Adrenal gland (tissue), 19 donors: ENCODE measurements at places on chromosomes 11 and 22. TPM values are rescaled to one million over a fixed set of nuclear protein-coding genes. Genes with fewer than 3 reads are reported as not detected.

ADAMTS15 gene
- total RNA-seq, result 1.4 TPM

FGF19 gene
- not detected for total RNA-seq

LRRC55 gene
- not detected for total RNA-seq

LDLRAD3 gene
- 9.7 TPM for total RNA-seq

DNA sequence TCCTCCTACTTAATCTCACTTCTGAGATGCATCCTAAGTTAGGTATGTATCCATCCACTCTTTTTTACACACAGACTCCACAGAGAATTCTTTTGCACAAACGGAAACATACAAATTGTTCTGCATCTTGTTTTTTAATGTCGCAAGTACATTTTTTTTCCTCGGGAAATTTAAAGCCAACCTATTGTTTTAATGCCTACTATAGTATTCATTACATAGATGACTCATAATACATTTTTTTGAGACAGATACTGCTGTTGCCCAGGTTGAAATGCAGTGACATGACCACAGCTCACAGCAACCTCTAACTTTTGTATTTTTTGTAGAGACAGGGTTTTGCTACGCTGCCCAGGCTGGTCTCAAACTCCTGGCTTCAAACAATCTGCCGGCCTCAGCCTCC lies 90.8 kb upstream of the TMEM45B start:
- DNase-seq, result no peak

DNA sequence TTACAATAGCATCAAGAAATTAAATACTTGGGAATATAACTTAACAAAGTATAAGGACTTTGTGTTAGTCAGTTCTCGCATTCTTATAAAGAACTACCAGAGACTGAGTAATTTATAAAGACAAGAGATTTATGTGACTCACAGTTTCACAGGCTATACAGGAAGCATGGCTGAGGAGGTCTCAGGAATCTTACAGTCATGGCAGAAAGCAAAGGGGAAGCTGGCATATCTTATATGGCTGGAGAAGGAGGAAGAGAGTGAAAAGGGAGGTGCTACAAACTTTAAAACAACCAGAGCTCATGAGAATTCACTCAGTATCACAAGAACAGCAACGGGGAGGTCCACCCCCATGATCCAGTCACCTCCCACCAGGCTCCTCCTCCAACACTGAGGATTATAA lies 32.0 kb upstream of the CCDC134 start:
- DNase-seq, result no peak

DNA sequence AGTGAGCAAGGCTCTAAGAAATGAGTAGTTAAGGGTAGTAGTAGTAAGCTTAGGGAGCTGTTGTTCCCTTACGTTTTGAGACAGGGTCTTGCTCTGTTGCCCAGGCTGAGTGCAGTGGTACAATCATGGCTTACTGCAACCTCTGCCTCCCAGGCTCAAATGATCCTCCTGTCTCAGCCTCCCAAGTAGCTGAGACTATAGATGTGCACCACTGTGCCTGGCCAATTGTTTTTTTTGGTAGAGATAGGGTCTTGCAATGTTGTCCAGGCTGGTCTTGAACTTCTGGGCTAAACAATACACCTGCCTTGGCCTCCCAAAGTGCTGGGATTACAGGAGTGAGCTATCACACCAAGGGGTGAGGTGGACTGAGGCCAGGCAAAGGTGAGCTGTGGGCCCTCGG lies 10.0 kb downstream of the SMIM38 start:
- no peak for DNase-seq

GRCh38 chr11:97683733-97684132 lies 1293.9 kb downstream of the JRKL start:
- DNase-seq, result no peak

GRCh38 chr22:38504731-38505540 lies 1.2 kb downstream of the DDX17 start:
- peak; percentile 71 for DNase-seq

DNA sequence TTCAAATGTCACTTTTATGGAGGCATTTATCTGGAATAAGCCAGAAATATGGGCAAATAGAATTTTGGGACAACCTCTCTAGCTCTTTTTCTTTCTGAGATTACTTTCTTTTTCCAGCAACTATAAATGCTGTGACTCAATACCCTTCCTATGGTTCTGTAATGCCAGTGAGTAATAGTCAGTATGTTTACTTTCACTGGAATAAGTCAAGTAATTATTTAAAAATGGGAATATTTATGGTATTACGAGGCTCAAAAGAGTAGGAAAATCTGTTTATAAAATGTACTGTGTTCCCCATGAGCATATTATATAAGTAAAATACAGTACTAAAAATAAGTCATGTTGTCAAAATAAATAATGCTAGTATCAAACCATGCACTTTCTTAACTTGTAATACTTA lies 750.5 kb downstream of the LUZP2 start:
- DNase-seq, result no peak

- DNase-seq, result no peak
Observed at GRCh38 chr11:102610200-102610599, 14.9 kb downstream of the MMP20 start.
